ENCODE measurements at places on chromosomes 16 and 17.
A peak's percentile ranks its signal among the peaks of the same experiment; 100 is the strongest.

DNA sequence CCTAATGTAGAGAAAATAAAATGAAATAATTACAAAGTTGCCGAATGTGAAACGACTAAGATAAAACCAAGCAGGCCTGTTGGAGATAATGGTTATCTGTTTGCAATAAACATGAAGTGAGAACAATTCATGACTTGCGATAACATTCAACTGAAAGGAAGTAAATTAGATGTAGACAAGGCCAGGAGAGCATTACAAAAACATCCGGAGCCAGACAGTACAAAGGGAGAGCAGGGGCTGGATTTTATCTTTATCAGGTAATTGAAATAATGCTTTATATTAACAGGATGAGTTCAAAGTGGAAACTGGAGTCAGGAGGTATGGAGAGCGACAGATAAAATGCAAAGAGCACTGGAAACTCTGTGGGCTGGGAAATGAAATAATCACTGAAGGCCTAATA is 265.6 kb upstream of the GOT2 start:
- DNase-seq, result no peak

- DNase-seq, result peak; percentile 69
Observed at GRCh38 chr17:29567554-29568330, 759 bp upstream of the TP53I13 start.

DNA sequence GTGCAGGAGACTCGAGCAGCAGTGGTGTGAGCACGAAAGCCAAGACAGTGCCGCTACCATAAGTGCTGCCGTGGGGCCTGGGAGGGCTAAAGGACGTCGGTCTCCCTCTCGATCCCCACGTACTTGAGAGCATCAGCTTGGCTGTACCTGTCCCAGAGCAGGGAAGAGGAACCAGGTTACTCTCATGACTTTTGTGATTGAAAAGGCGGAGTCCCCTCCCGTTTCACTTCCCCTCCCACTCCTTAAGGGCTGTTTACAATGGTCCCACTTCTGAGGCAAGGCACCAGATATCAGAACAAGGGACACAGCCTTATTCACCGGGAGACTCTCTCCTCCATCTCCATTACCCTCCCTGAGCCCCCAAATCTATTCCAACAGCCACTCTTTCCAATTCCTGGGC is 20.1 kb downstream of the CNTNAP1 start:
- DNase-seq, result no peak

GRCh38 chr17:50420419-50421112 is 5.5 kb upstream of the ACSF2 start:
- no peak for DNase-seq

DNA sequence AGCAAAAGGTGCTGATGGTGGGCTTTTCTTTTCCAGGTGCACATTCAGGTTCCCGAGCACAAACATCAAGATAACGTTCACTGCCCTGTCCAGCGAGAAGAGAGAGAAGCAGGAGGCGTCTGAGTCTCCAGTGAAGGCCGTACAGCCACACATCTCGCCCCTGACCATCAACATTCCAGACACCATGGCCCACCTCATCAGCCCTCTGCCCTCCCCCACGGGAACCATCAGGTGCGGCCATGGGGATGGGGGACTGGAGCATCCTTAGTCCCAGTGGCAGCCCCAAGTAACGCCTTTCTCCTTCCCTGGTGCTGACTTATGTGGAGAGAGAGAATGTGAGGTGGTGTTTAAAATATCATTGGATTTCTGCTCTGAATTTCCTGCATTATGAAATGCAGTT is 43.8 kb downstream of the FOXK2 start:
- DNase-seq, result no peak

DNA sequence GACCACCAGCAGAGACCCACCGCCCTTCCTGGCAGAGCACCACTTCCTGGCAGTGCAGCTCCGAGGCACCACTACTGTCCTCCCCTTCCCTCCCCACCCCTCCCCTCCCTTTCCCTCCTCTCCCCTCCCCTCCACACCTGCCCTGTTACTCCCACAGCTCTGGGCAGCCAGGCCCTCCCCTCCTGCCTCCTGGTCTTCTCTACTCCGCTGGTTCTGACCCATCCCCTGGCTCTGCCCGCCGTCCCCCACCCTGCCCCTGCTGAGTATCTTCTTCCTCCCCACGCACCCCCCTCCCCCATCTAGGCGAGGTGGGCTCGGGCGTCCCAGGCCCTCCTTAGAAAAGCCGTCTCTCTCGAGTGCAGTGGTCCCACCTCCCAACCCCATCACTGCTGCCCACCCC is 77.7 kb downstream of the AMFR start:
- no peak for DNase-seq

Data from AML-193 (cell line).